ENCODE measurements at places on chromosomes 16 and 17.
A peak's percentile ranks its signal among the peaks of the same experiment; 100 is the strongest.

DNA sequence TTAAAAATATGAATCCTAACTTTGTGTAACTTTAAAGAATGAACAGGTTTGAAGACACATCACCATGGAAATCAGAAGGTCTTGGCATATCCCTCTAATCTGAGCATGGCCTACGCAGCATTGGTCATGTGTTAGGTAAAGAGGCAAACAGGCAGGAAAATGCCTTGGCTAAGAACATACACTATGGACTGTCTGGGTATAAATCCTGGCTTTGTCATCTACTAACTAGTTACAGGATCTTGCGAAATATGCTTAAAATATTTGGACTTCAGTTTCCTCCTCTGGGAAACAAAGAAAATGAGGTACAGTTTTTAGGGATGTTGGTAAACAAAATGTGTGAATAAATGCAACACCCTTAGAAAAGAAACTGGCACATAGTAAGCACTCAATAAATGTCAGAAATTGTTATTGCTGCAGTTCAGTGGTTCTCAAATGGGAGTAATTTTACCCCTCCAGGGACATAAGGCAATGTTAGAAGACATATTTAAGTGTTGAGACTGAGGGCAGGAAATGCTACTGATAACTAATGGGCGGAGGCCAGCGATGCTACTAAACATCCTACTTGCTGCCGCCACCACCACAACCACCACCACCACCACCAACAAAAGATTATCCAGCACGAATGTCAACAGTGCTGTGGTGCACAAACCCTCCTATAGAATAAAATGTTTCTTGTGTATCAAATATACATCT is 770.8 kb upstream of the SOX9 start:
- no peak for DNase-seq

- no peak for DNase-seq
Observed at GRCh38 chr17:17887752-17888304, 51.0 kb upstream of the SREBF1 start.

DNA sequence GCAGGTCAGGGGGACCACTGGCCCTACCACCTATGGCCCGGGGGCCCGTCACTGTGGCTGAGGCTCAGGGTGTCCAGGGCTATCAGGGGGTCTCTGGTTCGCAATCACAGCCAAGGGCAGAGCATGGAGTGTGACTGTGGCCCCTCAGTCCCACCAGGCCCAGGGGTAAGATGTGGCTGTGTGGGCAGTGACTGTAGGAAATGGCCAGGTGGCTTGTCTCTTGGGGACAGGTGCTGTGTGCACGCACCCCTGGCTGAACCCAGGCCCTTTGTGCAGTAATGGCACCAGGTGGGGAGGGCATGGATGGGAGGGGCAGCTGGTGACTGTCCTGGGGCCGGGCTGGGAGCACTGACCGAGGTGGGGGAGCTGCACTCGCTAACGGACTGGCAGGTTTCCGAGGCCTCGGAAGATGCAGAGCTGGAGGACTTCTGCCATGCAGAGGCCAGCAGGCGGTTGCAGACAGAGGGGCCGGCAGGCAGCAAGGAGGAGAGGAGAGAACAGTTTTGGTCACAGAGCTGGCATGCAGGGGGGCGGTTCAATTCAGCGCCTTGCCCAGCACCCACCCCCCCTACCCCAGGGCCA is 18.8 kb downstream of the IL34 start:
- DNase-seq: no peak

- DNase-seq: no peak
Observed at GRCh38 chr16:81036751-81037350, 1.2 kb downstream of the ATMIN start.

DNA sequence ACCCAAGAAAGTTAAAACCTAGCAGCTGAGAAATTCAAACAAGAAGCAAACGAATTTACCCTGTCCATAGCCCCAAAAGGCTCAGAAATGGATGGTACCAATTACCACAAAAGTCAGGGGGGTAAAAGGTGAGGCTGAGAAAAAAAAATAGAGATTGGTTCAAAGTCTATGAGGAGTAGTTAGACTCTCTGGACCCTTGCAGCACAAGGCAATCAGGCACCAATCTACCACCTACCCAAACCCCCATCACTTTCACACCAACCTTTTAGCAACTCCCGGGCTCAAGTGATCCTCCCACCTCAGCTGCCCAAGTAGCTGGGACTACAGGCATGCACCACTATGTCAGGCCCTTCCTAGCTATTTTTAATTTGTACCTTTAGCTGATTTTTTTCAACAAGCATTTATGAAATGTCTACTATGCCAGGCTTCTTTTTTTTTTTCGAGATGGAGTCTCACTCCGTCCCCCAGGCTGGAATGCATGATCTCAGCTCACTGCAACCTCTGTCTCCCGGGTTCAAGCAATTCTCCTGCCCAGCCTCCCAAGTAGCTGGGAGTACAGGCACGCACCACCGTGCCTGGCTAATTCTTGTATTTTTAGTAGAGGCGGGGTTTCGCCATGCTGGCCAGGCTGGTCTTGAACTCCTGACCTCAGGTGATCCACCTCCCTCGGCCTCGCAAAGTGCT is 40.8 kb downstream of the USP32 start:
- no peak for DNase-seq

DNA sequence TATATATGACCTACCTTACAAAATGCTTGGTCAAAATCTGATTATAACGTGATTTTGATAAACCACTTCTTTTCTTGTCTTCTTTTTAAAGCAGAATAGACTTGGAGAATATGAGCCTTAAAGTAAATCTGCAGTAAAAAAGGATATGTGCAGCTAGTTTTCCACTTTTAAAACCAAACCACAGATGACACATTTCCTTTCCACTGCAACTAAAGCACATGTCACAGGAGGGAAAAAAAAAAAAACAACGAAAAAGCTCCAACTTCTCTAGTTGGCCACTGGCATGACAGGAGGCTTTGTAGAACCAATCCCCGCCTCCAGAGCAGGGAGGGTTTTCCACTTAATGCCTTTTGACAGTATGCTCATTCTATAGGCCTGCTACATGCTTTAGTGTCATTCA is at the start of gene EVI2A:
EVI2A (minus strand) TSS at position 142 of the 400 bp plus-strand sequence. CDS start 2,609 bp downstream, outside the sequence.
- DNase-seq: peak; percentile 23

DNA sequence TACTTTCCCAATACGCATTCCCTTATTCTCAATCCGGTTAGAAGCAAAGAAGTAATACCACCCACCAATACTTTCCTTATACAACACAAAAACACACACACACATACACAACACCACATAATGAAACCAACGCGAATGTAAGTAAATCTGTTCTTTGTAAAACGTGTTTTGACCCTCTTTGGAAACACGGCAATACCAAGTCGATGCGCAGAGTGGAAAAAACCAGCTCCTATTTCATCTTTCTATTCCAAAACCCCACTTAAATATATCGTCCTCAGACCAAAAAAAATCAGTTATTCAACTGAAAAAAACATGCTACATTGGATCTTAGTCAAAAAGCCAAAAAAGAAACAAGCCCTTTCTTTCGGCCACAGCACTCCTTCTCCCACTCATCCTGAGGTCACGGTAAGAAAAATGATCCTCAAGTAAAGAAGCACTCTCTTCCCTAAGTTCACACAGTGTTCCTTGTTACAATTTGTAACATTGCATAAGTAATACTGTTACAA is 31.0 kb upstream of the ARL4D start:
- peak; percentile 67 for DNase-seq

- no peak for DNase-seq
Observed at GRCh38 chr16:50711862-50712559, 18.6 kb downstream of the NOD2 start.

DNA sequence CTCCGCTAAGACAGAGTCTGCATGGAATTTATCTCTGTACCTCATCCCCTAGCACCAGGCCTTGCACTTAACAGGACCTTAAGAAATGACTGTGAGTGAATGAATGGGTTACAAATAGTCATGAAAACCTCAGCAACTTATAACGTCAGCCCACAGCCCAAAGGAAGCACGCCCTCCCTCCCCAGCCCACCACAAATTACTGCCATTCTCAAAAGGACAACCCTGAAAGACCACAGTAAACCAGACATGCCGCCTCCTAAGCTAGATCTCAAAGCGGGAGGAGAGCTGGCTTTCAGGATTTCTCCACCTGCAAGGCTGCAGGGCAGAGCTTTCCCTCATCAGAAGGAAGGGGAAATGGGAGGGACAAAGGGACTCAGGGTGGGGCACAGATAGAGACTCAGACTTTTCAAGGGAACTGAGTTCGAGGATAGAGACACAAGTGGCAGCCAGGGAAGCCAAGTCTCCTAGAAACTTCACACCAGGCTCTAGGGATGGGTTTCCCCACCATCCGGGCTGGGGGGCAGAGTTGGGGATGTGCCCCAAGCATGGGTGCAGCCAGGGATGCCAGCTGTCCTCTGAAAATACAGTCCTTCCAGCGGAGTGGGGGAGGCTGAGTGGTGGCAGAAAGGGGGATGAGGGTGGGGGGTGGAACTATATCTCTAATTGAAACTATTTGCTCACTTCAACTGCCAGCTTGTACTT is 56.7 kb downstream of the PLXDC1 start:
- no peak for DNase-seq

DNA sequence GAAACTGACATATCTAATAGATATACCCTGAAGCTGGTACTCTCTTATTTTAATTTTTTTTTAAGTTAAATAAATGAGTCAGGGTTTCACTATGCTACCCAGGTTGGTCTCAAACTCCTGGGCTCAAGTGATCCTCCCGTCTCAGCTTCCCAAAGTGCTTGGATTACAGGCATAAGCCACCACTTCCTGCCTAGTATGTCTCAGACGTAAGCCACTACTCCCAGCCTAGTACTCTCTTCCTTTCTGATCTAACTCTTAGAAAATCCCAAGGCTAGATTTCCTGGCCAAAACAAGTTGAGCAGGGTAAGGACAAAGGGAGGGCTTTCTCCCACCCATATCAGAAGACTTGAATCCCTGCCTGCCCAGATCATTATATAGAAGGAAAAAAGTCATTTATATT is 33.7 kb downstream of the HOXB1 start:
- no peak for DNase-seq

All from retinal pigment epithelial cell (primary cell).